Activated CD8-positive, alpha-beta memory T cell treated with anti-CD3 and anti-CD28 coated beads for 1 hour (primary cell): ENCODE measurements at places on chromosomes 6 and 20.

- no peak for DNase-seq
Measured at GRCh38 chr20:39946931-39947330, 742.1 kb downstream of the MAFB start.

DNA sequence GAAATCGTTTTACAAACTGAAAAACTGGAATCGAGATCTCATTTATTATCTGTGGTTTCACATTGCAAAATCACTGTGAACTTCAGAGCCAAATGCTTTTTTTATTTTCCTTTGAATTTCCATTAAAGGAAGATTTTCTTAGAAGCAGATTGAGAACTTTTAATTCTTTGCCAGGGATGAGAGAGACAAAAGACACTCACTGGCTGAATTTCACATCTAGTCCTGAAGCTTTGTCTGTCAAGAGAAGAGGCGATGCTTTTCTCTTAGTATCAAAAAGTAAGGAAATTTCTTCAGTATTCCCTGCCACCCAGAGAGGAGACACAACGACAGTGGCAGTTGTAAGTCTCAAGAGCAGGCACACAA is 141.8 kb downstream of the TMEM200A start:
- no peak for DNase-seq

DNA sequence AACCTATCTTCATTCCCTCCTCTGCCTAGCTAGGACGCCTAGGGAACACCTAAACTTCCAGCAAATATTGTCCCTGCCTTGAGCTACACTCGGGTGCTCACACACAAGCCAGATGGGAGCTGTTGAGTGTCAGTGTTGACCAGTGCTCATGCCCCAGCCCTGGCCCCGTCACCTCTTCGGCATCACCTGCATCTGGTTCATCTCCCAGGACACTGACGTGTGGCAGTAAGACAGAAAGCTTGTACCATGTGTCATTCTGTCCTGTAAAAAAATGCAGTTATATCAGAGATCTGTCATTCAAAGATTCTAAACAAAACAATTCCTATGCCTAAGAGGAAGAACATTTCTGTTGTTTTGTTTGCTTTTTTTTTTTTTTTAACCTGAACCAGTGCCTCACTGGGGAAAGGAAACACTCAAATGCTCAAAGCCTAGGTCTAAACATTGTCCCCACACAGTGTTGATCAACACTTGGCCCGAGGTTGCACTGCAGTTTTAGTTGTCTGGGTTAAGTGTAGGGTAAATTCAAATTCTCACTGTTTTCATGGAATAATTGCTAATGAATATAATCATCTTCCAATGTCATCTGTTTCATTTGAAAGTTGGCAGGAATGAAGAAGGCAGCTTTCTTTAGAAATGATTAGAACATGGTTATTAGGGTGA is 102.7 kb upstream of the SASH1 start:
- no peak for DNase-seq

DNA sequence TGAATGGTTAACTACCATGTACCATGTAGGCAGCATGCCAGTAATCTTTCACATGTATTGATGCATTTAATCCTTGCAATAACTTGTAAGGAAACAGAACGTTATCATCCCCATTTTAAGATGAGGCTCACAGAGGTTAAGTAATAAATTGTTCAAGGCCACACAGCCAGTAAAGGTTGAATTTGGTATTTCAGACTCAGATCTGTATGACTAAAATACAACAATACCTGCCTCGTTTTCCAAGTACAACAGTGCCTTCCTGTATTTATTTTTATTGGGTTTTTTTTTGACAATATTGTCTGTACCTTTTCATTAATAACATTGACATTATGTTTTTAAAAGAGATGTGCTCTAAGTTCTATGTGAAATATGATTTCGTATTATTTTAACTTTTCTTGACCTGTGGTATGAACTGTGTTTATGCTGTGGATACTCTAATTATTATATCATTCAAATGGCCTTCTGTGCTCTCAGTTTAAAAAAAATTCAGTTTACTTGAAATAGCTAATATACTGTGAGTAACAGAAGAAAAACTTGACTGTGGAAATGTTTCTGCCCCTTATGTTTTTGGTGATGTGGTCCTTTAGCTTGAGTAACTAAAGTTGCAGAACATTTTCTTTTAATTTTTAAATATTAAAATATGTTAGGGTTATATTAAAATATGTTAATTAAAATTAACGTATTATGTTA is 39.7 kb downstream of the XRN2 start:
- no peak for DNase-seq

GRCh38 chr6:55490871-55491270 is 88.1 kb downstream of the HMGCLL1 start:
- DNase-seq, result no peak

DNA sequence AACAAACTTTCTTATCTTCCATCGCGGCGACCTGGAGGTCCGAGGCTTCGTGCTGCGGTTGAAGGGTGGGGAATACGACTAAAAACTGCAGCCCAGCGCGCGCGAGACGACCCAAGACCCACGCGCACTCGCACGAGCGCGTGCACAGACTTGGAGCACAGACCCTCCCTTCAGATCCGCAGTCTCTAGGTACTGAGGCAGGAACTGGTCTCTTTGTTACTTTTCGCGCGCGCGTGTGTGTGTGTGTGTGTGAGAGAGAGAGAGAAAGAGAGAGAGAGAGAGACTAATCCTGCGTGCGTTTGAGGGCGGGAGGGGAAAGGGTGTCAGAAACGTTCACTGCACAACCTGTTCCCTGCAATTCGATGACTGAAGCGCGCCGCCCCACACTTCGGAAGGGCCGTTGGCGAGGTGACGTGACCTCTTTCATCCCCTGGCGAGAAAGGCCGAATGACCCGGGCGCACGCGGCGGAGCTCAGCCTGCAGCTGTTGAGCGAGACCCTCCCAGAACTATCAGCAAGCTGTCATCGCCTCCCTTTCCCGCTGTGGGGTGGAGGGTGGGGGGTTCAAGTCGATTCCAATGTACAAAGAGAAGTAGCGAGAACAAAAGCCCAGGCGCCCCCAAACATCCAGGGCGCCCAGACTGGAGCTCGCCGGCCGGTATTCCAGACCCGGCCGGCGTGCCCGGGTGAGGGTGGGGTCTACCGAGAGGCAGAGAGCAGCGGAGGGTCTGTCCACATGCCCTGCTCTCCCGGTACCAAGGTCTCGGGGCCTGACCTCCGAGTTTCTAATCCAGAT is 1.5 kb upstream of the TUBB2B start:
- DNase-seq, result no peak
